ENCODE measurements at places on chromosomes 16 and 17.

DNA sequence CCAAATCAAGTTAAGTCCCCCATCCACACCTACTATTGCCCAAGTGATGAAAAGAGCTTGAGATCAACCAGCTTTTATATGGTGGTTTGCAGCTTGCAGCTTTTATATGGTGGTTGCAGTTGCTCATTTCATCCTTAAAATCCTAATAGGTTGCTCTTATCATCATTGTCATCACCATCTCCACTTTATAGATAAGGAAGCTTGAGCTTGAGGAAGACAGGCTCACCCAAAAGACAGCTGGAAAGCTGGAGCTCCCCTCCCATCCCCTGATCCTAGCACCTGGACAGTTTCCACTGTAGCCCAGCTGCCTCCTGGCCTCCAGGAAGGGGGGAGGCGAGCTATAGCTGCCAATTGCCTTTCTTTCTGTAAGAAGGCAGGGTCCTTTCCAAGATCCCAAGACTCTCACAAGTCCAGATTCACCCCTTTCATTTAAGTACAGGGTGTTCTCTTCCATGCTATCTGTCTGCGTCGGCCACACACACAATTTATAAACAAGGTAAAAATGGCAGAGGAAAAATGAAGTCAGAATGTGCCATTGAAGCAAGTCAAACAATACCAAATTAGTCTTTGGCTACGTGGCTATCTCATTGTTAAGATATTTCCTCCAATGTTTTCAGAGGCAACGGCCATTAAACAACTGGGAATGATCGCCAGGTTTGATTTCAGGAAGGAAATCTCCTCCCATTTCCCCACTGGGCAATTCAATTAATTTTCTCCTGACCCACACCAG is 63.3 kb downstream of the PECAM1 start:
- DNase-seq = no peak

- no peak for DNase-seq
Observed at GRCh38 chr16:84109598-84110335, 7.0 kb downstream of the MBTPS1 start.

- DNase-seq = no peak
Observed at GRCh38 chr16:76676356-76676755, 399.2 kb downstream of the CNTNAP4 start.

DNA sequence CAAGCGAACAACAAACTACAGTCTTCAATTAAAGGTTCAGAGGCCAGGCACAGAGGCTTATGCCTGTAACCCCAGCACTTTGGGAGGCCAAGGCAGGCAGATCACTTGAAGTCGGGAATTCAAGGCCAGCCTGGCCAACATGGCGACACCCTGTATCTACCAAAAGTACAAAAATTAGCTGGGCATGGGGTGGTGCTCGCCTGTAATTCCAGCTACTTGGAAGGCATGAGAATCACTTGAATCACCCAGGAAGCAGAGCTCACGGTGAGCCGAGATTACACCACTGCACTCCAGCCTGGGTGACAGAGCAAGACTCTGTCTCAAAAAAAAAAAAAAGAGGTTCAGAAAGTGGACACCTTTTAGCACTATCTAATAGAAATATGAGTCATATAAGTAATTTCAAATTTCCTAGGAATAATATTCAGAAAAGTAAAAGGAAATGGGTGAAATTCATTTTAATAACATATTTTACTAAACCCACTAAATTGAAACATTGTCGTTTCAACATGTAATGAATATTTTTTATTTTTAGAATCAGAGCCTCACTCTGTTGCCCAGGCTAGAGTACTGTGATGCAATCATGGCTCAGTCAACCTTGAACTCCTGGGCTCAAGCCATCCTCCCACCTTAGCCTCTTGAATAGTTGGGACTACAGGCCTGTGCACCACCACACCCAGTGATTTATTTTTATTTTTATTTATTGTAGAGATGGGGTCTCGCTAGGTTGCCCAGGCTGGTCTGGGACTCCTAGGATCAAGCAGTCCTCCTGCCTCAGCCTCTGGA is 15.2 kb upstream of the MARCHF10 start:
- no peak for DNase-seq

GRCh38 chr16:11780991-11781680 is 15.9 kb downstream of the ZC3H7A start:
- no peak for DNase-seq

DNA sequence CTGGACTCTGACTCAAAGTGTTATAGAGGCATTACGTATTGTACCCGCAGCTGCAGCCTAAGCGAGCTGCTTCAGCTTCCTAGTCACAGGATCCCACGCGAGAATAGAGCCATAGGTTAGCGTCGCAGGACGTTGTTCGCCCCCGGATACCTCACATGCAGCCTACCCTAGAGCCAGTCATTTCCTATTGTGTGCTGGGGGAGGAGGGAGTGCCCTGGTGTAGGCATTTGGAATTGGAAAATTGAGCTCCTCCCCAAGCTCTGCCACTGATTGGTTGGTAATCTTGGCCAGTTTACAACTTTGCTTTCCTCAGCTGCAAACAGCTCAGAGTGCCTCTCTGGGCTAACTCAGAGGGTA is 530 bp downstream of the NAA60 start:
- DNase-seq = no peak

- DNase-seq = no peak
Observed at GRCh38 chr16:31072540-31073141, 1.4 kb downstream of the ZNF668 start.

DNA sequence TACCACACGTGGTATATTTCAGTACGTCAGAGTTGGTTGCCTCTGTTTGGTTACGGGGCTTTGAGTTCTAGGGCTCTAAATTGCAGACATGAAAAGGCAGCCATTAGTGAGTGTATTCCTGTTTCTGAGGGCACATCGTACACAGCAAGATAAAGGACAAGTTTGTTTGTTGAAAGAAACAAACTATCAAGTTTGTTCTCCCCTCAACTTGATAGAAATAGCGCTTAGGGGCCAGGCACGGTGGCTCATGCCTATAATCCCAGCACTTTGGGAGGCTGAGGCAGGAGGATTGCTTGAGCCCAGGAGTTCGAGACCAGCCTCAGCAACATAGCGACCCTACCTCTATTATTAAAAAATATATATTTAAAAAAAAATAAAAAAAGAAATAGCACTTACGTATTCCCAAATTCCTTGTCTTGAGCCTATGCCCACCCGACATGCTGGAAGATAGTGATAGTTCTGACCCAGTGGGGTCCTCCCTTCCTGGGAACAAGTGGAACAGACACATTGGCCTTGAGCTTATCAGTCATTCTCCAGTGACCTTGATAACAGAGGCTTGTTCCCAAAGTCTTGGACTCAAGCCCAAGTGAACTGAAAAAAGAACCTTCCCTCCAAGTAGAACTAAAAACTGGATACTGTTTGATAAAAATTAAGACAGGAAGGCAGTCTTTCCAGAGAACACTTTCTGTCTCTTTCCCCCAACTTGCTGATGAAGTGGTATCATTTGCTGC is 139.9 kb upstream of the CACNG3 start:
- no peak for DNase-seq

- no peak for DNase-seq
Observed at GRCh38 chr17:27782791-27783206, 17.5 kb downstream of the NOS2 start.

DNA sequence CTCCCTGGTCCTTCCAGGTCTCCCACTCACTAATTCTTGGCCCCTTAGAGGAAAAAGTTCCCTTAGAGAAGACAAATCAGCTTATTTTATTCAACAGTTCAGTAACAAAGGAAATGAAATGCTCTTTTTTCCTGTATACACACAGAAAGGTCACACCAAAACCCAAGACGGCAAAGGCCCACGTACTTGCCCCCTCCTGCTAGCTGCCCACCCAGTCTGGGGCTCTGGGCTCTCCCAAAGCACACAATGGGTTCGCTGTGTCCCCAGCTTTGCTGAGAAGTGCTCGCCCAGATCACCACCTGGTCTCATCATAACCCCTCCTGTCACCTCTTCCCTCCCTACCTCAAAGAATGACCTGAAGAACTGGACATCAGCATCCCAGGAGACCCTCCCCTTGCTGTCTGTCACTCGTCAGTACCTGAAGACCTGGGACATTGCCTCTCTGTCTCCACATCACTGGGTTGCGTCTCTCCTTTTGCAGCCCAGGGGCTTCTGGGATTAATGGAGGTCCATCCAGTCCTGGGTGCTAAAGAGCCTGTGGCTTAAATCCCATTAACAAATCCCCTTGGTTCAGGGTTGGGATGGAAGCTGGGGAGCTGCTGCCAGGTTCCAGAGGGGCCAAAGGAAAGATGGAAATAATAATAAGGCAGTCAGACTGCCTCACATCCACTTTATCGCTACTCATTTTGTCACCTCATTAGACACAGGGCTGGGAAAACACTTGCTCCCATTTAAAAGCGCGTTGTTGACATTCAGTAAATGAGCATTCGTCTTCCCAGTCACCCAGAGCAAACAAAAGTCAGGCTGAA is 3.3 kb downstream of the SLC6A4 start:
- no peak for DNase-seq

DNA sequence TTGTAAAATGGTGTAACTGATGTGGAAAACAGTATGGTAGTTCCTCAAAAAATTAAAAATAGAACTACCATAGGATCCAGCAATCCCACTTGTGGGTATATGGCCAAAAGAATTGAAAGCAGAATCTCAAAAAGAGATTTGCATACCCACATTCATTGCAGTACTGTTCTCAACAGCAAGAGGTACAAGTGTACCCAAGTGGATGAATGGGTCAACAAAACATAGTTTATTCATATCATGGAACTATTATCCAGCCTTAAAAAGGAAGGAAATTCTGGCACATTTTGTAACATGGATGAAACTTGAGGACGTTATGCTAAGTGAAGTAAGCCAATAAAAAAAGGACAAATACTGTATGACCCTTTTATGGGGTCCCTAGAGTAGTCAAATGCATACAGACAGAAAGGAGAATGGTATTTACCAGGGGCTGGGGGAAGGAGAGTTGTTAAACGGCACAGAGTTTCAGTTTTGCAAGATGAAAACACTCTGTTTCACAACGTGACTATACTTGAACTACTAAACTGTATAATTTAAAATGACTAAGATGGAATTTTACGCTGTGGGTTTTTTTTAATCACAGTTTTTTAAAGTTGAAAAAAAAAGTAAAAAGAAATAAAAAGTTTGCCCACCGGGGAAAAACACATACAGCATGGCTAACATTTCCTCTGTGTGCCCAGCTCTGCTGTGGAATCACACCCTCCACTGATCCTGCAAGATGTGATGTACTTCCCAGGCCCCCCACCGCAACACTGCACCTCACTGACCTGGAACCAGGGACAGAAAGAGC is 6.1 kb downstream of the TVP23A start:
- DNase-seq = no peak

- no peak for DNase-seq
Observed at GRCh38 chr16:14015461-14015860, 55.7 kb upstream of the MRTFB start.

DNA sequence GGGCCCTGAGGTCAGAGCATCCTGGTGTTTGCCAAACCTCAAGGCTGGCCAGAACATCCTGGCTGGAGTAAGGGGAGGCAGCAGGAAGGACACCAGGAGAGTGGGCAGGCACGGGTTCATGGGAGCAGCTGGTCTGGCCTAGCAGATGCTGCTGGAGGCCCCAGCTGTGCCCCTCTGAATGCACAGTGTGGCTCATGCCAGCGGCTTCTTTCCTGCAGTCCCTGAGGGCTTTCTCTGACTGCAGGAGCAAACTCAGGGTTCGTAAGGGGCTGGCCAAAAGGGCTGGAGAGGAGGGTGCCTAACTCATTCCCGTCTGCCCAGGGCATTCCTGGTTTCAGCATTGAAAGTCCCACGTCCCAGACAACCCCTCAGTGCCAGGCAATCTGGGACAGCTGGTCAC is 78.7 kb downstream of the ZDHHC7 start:
- DNase-seq = no peak

GRCh38 chr17:57496382-57496781 is 240.1 kb downstream of the MSI2 start:
- DNase-seq = no peak

- DNase-seq = no peak
Observed at GRCh38 chr17:34195987-34196386, 59.1 kb upstream of the CCL2 start.

DNA sequence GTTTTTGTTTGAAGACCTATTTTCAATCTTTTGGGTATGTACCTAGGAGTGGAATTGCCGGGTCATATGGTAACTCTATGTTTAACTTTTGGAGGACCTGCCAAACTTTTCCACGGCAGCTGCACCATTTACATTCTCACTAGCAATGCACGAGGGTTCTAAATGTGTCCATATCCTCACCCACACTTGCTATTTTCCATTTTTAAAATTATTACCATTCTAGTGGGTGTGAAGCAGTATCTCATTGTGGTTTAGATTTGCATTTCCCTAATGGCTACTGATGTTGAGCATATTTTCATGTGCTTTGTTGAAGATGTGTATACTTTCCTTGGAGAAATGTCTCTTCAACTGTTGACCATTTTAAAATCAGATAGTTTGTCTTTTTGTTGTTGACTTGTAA is 60.3 kb upstream of the HAPSTR1 start:
- DNase-seq = no peak

DNA sequence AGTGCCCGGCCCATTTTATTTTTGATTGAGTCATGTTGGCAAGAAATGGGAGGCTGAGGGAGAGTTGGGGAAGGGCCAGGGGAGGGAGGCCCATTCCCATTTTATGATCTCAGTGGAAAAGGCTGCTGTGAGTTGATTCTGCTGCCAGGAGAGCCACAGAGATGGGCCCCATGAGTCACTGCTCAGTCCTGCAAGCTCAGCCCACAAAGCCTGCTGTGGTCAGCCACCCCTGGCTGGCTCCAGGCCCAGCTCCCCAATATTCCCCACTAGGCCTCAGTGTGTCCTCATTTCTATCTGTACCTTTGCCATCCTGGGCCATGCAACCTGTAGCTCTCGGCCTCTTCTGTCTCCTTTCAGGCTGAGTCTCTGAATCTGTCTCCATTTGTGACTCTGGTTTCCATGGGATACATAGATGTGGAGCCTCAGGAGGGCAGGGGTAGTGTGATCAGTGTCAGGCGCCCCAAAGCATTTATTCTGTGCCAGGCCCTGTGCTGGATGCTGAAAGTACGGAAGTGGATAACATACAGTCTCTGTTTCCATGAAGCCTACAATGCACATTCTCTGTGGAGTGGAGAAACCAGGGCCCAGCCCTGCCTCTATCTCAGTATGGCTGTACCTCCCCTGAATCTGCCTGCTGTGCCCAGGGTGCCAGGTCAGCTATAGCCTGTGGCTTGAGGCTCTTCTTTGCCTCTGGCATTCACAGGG is 1.9 kb upstream of the PLEKHG4 start:
- no peak for DNase-seq

- DNase-seq = no peak
Observed at GRCh38 chr17:35423761-35424160, 8.5 kb downstream of the SLFN12 start.

GRCh38 chr17:79646721-79647455 is 36.0 kb upstream of the RBFOX3 start:
- DNase-seq = no peak

DNA sequence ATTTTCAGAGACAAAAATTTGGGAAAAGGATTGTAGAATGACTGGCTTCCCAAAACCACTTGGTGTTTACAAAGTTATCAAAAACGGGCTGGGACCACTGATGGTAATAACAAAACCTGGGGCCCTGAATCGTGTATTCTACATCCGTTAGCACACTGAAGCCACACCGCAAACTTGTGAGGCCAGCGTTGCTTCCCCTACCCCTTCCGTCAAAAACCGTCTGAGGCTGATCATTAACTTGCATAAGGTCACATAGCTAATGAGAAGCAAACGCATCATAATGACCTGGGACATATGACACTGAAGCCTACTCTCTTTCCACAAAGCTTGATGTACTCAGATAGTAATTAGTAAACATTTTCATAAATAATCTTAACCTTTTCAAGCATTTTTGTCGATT is 704.3 kb downstream of the MAF start:
- DNase-seq = no peak

- peak; percentile 47 for DNase-seq
Observed at GRCh38 chr17:9115214-9116191, 94.2 kb downstream of the NTN1 start.

All from stimulated activated CD4-positive, alpha-beta T cell treated with anti-CD3 and anti-CD28 coated beads, Interleukin-15, amount 100 ng/mL, for 1 hour (primary cell).